ENCODE measurements at places on chromosomes 4 and X.

DNA sequence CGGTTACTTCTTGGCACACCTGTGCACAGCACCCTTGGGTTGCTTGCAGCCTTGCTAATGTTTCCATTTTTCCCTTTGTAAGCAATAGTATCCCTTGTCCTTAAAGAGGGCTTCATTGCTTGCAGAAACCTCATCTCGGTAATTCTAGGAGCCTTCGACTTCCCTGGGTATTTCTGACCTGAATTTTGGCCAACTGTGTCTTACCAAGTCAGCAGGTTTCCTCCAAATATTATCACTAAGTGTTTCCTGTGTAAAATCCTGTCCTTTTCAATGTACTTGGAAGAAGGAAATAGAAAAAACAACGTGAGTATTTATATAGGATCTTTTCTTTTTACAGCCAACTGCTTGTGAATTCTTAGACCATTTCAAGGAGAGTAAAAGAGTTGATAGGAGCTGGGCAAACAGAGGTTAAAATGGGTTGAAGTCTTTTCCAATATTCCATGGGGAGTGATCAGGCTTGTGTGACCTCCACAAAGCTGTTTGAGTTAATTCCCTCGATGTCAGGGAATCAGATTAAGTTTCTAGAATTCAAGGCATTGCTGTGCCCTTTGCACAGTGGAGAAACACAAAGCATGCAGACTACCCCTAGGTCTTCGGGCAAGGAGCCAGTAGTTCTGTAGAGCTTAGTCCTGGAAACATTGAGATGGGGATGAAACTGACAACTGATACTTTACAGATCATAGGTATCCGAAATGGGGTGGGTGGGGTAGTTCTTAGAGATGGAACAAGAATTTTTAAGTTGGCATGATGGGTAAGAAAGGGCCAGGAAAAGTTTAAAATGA lies 209.9 kb downstream of the CPE start:
- no peak for DNase-seq

DNA sequence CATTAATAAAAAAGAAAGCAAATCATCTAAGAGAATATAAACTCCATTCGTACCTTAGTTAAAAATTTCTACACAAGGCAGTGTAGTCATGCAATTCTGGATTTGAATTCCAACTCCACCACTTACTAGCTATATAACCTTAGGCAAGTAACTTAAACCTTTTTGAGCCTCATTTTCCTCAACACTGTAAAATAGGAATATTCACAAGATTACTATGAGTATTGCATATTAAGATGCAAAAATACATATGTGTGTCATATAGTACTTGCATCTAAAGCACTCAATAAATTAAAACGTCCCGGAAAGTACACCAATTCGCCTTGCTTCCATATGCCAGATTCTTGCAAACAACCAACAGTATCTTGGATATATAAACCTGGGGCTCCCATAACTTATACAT lies 42.0 kb downstream of the HNRNPD start:
- no peak for DNase-seq

- no peak for DNase-seq
Measured at GRCh38 chr4:96052827-96053226, 212.9 kb downstream of the PDHA2 start.

GRCh38 chrX:21738210-21738949 lies 19.5 kb downstream of the SMPX start:
- DNase-seq = no peak

GRCh38 chr4:55214172-55214571 lies 88.8 kb upstream of the KDR start:
- DNase-seq = no peak

DNA sequence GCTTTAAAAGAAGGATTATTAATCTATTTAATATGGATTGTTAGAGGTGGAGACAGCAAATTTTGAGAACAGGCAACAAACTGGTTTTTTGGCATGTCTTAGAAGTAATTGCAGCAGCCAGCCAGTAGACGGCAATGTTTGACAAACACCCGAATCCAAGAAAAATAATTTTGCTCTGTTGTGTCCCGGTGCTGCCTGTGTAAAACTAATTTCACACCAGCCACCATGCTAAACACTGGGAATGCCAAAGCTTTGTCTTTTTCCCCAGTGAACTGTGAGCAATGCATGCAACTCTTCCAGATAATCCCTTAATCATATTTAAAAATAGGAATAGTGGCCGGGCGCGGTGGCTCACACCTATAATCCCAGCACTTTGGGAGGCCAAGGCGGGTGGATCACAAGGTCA lies 25.9 kb downstream of the SMIM31 start:
- peak; percentile 51 for DNase-seq

DNA sequence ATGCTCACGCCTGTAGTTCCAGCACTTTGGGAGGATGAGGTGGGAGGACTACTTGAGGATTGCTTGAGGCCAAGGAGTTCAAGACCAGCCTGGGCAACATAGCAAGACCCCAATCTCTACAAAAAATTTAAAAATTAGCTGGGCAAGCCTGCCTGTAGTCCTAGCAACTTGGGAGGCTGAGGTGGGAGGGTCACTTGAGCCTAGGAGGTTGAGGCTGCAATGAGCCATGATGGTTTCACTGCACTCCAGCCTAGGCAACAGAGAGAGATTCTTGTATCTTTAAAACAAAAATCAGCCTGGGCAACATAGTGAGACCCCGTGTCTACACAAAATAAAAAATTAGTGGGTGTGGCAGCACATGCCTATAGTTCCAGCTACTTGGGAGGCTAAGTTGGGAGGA lies 1.9 kb downstream of the ZNF41 start:
- no peak for DNase-seq

DNA sequence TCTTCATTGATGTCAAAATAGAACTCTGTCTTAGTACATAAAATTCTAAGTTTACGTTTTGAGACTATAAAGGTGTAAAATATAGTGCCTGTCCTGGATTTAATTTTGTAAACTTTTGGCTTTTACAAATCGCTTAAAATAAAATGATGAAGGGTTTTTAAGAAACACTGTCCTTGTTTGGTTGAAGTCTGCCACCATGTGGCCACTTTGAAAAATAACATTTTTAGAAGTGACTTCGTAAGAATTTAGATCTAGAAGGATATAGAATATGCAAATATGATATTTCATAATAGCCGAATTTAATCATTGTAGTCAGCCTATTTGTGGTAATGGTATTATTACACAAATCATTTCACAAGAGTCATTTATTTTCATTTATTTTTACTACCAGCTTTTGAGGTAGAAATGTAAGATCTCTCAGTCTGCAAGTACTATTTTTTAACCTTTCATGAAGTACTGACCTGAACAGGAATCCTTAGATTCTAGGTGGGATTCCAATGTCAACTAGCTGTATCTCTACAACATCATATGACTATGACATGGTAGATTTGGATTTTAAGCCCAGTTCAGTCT lies 31.0 kb upstream of the FAT4 start:
- DNase-seq = no peak

DNA sequence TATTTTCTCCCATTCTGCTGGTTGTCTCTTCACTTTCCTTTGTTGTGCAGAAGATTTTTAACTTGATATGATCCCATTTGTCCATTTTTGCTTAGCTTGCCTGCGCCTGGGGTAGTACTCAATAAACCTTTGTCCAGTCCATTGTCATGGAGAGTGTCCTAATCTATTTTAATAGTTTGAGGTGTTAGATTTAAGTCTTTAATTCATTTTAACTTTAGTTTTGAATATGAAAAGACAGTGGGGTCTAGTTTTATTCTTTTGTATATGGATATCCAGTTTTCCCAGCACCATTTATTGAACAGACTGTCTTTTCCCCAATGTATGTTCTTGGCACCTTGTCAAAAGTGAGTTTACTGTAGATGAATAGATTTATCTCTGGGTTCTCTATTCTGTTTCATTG lies 76.0 kb upstream of the ITM2A start:
- DNase-seq = no peak

GRCh38 chr4:151417766-151418376 lies 8.9 kb downstream of the FHIP1A start:
- no peak for DNase-seq

DNA sequence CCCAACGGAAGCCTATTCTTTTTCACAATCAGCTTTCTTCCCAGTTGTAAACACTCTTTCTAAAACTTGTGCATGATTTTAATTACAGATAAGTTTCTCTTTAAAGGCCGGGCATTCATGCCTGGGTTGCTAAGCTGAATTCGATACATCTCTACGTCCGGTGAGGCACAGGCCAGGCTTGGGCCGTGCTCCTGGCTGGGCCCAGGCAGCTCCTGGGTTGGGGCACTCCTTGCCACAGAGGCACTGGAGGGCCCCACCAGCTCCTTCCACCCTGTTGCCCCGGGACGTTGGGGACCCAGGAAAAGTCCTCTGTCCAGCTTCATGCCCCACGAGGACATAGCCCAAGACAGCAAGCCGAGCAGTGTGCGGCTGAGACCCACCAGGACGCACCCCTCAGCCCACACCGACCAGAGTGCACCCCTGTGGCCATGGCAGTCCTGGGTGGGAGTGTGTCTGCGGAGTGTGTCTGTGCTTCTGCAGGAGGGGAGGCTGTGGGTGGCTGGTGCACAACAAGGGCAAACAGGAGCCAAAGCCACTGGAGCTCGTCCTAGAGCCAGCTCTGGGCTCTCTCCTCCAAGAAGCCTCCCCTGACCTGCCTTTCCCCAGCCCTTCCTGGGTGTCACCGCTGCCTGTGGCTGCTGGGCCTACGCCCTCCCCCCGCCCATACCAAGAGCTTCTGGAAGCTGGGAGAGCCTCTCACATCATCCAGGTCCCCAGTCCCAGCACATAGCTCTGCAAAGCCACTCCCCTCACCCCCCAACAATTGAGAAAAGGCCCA lies 128.0 kb upstream of the NKX1-1 start:
- no peak for DNase-seq

DNA sequence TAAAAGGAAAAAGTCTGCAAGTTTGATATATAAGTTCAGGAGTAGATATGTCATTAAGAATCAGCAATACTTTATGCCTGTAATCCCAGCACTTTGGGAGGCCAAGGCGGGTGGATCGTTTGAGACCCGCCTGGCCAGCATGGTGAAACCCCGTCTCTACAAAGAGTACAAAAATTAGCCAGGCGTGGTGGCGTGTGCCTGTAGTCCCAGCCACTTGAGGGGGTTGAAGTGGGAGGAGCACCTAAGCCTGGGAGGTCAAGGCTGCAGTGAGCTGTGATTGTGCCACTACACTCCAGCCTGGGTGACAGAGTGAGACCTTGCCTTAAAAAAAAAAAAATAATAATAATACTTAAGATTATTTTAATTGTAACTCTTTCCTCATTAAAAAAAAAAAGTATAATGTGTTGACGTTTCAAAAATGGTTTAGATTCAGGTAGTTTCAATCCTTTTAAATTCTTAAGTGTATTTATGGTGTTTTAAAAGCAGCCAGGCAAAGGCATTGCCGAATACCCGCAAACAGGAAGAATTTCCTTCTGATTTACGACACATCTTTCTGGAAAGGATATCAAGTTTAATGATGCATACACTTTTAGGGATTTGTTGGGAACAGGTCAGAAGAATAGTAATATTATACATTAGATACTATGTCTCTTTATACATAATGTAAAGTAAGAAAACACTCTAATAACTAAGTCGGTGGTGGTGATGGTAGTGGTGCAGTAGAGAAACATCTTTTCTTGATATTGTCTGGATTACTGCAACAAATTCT lies 80.9 kb downstream of the KDM6A start:
- no peak for DNase-seq
